ENCODE measurements at places on chromosomes 5 and 9.

GRCh38 chr5:58523956-58524355 lies 32.7 kb downstream of the GAPT start:
- no peak for DNase-seq

DNA sequence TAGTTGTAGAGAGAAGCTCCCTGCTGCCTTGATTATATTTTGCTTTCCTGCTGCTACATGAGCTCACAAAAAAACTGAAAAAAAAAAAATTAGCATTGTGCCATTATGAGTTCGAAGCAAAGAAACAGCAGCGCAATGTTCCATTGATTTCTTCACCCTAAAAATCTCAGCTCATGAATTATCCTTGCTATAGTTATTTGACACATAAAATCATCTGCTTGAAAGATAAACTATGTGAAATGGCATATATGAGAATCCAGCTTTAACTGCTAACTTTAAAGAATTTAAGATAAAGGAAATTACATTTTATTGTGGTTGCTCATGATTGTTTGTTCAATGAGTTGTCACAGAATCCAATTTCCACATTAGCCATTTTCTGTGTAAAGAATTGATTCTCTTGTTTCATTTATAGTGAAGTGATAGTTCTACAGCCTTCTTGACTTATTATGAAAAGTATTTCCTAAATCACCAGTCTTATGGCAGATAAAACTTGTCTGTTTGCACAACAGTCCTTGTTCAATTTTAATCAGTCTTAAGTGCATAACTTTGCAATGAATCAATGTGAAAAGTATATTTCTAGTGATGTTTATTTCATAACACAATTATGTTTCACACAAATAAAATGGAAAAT lies 1275.0 kb upstream of the CDH9 start:
- peak; percentile 1 for DNase-seq

DNA sequence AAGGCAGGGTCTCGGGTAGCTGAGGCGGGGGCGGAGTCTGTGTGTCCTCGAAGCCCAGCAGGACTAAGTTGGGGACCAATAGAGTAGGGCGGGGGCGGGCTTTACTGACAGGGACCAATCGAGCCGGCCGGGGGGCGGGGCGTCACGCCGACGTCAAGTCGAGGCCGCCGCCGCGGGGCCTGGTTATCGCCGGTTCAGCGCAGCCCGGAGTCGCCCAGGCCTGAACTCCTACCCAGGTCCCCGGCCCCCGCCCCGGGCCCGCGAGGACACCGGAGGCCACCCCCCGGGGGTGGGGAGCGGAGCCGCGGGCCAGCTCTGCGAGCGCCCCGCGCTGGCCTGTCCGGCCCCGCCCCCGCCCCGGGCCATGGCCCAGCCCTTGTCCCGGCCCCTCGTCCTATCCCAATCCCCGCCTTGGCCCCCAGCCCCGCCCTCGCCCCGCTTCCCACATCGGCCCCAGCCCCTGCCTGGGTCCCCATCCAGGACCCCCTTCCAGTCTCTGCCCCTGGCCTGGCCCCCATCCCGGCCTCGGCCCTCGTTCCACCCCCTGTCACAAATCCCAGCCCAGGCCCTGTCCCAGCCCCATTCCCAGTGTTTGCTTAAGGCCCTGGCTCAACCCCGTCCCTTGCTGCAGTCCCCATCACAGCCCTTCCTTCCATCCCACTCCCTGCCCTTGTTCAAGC lies at the start of gene TMEM8B:
TSS of gene TMEM8B (plus strand) at position 145 of the 680 bp plus-strand sequence. CDS start at position 365, 220 bp downstream.
- peak; percentile 89 for DNase-seq

DNA sequence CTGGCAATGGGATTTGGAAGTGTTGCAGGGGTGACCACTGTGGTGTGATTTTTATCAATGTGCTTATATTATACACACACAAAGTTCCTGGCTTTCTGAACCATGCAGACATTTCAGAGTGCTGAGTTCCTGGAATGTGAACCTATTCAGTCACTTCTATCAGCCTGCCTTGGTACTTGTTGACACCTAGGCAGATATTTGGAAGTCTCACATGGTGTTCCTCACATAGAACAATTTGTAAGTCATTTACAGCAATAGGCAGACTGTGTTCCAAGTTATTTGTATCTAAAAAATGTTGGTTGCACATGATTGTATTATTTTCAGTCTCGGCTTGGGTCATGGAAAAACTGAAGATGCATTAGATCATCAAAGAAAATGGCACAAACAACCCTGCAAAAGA lies 182.2 kb downstream of the SREK1 start:
- no peak for DNase-seq

- DNase-seq: no peak
Observed at GRCh38 chr9:4559261-4560182, 69.3 kb downstream of the SLC1A1 start.
